Activated CD4-positive, alpha-beta T cell treated with anti-CD3 and anti-CD28 coated beads, Interleukin-2, amount 50 U/mL, for 24 hours (primary cell): ENCODE measurements at places on chromosomes 12 and 14.
A peak's percentile ranks its signal among the peaks of the same experiment; 100 is the strongest.

- no peak for DNase-seq
Measured at GRCh38 chr12:32477714-32478113, 78.4 kb downstream of the FGD4 start.

- no peak for DNase-seq
Measured at GRCh38 chr14:22300646-22301045, 288.4 kb downstream of the DAD1 start.

DNA sequence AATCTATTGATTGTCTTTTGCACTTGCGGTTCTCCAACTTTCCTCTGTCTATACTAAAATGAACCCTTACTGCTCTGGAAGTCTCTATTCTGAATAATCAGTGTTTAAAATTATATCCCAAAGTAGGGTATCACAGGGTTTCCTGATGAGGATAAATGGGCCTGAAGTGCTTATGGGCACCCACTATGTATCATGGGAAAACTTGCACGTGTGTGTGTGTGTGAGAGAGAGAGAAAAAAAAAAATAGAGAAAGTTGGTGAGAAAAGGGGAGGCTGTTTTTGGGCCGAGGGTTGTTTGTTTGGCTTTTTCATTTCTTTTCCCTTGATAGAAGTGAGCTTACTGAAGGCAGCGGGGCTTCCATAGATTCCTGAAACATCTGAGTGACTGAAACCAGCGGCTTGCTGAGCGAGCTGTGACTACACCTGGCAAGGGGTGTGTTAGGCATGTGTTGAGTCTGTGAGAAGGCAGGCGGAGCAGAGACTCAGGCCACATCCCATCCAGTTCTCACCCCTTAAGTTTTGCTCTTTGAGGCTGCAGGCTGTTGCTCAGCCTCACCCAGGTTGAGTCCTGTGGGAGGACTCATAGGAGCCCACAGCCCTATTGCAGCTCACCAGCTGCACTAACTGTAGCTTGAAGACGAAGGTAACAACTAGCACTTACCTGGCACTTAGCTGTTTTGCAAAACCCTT lies 17.2 kb downstream of the PPFIBP1 start:
- DNase-seq = no peak

DNA sequence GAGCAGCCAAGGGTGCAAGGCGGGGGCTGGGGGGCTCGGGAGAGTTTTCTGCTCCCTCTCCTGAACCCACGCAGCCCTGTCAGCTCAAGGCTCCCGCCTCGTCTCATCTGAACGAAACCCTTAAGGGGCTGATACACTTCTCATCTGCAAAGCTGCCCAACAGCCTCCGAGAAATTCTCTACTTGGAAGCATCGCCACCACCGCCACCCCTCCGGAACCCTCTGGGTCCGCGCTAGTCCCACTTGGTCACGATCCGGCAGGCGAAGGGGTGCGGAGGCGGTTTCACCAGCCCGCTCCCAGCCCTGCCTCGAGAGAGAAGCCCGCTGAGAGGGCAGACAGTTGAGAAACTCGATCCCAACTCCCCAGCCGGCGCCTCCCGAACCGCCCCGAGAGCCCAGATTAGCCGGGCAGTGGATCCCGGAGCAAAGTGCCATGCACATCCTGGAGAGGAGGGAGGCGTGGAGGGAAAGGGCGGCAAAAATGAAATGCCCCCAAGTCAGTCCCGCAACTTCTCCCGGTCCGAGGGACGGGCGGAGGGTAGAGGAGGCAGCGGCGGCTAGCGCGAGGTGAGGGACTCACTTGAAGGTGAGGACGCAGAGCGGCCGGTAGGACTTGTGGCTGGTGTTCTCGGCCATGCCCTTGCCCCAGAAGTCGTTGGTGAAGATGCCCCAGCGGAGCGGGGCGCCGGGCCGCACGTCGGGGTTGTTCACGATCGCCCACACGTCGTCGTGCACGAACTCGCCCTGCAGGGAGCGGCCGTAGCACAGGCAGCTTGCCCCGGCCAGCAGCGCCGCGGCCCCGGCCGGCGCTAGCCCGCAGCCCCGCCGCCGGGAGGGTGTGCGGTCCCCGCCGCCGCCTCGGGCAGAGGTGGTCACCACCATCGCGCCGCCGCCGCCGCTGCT lies 620 bp downstream of the TMTC1 start:
- no peak for DNase-seq

DNA sequence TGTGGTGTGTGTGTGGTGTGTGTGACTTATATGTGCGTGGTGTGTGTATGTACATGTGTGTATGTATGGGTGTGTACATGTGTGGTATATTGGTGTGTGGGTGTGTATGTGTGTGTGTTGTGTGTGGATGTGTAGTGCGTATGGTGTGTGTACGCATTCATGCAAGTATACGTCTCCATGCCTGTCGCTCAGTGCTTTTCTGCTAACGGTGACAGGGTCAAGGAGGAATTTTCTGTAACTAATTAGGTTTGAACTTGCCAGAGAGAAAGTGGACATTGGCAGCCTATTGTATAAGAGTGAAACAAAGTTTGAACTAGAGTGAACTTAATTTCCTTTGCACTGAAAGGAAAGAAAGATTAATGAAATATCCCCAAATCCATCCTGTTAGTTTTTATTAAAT lies 120.9 kb upstream of the GSC start:
- no peak for DNase-seq

DNA sequence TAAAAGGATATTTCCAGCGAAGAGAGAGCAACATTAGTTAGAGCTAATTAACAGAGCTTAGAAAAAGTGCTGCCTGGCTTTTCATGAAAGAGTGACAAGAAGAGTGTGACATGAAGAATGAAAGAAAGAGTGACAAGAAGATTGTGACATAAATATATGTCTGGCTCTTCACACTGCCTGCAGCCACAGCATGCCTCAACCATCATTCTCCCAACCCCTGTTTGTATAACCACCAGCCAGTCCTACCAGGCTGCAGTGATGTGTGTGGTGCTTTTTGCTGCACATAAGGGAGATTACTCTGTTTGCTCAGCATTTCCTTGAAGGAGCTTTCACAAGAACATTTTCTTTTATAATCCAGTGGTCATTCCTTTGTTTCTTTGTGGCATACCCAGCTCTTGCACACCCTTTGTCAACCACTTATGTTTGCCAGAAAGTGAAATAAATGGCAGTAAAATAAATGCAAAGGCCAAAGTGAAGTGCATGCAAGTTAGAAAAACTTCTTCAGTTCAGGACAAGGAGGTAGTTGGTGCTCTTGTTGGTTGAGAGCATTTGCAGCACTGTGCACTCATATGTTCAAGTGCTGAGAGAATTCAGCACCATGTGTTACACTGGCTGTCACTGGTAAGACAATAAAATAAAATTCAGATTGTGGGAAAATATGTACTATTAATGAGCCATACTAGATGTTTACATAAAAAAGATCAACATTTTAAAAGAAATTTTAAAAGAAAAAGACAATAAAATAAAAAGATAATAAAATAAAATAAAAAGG lies 50.6 kb downstream of the KIF21A start:
- no peak for DNase-seq

DNA sequence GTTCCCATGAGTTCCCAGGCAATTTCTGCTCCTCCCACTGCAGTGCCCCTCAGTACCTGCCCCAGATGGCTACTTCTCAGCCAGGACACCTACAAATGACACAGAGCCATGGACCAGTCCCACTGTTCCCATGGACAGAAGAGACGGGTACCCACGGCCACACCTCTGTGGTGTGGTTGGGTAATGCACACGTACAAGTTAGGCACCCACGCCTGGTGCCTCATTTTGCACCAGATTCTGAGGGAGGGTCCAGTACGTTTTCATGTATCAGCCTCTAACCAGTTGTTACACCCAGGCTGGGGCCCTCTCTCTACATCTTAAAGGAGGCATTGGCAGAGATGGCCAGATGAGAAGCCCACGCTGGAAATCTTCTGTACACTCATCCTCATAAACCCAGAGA lies 114.0 kb downstream of the DICER1 start:
- DNase-seq = no peak

- DNase-seq = no peak
Measured at GRCh38 chr12:1716911-1717310, 26.0 kb downstream of the ADIPOR2 start.

GRCh38 chr14:89848165-89848564 lies 106.4 kb downstream of the EFCAB11 start:
- DNase-seq = no peak

- no peak for DNase-seq
Measured at GRCh38 chr12:22416801-22417200, 82.3 kb upstream of the ST8SIA1 start.

DNA sequence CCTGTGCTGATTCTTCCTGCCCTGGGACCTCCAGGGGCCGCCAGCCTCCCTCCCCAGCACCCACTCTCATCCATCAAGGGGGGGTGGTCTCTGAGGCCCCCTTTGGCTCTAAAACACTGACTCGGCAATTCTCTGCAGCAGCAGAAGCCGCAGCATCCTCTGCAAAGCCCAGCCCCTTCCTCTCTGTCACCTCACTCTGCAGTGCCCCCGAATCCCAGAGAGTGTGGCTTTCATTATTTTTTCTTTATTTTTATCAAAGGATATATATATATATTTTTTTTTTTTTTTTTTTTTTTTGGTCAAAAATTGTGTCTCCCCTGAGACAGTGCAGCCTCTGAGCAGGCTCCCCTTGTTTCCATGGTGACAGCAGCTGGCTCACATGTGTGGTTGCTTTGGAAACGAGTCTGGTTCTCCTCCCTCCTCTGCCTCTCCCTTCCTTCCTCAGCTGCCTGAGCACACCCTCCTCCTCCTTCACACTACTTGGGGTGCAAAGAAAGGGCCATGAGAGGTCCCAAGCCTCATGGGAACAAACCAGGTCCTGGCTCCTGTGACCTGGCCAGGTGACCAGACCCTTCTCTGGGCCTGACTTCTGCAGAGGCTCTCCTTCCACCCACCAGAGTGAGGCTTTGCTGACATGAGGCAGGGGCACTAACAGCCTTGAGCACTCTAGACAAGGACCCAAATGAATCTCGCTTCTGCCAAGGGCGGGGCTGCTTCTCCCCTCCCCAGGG lies 100.5 kb downstream of the LRRC74A start:
- peak; percentile 58 for DNase-seq

GRCh38 chr12:17142856-17143255 lies 536.9 kb upstream of the LMO3 start:
- no peak for DNase-seq

DNA sequence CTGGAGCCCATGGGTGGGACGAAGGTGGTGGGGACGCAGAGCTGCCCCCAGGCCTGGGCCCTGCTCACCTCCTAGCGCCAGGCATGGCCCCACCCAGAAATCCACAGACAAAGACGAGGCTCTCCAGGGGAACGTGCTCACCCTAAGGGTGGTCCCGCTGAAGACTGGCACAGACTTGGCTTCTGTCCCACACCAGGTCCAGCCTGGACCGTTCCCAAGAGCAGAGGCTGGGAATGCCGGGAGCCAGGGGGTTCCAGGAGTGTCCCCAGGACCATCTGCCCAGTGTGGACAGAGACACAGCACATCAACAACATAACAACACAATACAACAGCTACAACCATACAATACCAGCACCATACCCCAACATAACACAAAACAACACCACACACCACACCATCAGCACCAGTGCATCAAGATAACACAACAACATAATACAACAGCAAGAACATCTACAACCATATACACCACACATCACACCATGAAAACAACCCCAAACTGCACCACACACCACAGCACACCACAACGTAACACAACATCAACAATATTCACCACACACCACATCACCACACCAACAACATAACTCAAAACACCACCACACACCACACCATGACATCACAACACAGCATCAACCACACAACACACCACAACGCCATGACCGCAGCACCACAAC lies 329.6 kb downstream of the ADGRD1 start:
- DNase-seq = no peak

- no peak for DNase-seq
Measured at GRCh38 chr12:98439471-98439951, 75.9 kb upstream of the TMPO start.

DNA sequence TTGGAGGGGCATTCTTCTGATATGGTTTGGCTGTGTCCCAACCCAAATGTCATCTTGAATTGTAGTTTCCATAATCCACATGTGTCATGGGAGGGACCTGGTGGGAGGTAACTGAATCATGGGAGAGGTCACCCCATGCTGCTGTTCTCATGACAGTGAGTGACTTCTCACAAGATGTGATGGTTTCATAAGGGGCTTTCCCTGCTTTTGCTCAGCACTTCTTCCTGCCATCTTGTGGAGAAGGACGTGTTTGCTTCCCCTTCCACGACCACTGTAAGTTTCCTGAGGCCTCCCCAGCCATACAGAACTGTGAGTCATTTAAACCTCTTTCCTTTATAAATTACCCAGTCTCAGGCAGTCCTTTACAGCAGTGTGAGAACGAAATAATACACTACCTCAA lies 382.4 kb downstream of the VRK1 start:
- no peak for DNase-seq

DNA sequence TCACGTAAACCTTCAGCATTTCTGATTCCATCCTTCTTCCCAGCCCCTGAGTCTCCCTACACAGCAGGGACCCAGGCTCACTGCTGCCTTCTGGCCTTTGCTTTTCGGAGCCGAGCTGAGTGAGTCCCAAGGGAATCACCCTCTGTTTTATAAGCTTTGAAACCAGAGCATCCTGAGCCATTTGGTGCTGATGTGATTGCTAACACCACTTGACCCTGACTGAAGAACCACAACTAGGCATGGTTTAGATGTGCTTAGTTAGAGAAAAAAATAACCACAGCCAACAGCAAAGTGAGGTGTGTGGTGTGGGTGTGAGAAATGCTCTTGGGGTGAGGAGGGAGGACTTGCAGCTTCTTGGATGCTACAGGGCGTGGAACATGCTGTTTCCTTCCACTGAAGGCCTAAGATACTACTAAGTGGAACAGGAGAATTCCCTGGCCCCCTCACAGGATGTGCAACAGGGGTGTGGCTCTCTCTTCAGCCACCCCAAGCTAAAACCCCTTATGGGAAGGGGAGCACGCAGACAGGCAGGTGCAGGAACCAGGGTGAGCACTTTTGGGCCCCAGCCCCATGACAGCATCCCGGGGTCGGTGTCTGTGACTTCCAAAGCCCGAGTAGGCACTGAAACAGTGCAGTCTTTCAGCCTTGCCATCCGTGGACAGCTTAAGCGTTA lies at the start of gene TC2N:
Gene TC2N (minus strand): TSS at position 221 of the 673 bp plus-strand sequence. CDS start 53,767 bp downstream, outside the sequence.
- DNase-seq = no peak

DNA sequence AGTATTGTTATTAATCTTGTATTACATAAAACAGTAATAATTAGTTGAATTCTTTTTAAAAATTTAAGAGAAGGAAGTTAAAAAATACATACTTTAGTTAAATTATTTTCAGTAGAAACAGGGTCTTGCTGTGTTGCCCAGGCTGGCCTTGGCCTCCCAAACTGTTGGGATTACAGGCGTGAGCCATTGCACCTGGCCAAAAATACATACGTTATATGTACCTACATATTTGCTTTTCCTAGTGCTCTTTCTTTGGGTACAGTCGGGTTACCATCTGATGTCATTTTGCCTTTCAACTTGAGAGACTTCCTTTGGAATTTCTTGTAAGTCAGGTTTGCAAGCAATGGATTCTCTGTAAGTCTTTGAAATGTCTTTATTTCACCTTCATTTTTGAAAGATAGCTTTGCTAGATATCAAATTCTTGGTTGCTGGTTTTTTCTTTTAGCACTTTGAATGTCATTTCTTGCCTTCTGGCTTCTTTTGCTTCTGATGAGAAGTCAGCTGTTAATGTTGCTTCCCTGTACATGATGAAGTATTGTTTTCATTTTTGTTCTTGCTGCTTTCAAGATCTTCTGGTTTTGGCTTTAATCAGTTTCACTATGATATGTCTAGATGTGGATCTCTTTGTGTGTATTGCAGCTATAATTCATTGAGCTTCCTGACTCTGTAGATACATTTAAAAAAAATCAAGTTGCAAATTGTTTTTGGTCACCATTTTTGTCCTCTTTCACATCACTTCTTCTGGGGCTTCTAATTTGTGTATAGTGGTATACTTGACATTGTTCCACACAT lies 84.4 kb downstream of the SPATS2 start:
- no peak for DNase-seq

GRCh38 chr14:36207500-36207899 lies 31.0 kb upstream of the PTCSC3 start:
- DNase-seq = no peak

- no peak for DNase-seq
Measured at GRCh38 chr12:59859171-59859510, 263.3 kb downstream of the SLC16A7 start.
